Stimulated activated CD8-positive, alpha-beta memory T cell treated with anti-CD3 and anti-CD28 coated beads, Interleukin-15, amount 100 ng/mL, for 24 hours (primary cell): ENCODE measurements at places on chromosomes 7 and 10.

DNA sequence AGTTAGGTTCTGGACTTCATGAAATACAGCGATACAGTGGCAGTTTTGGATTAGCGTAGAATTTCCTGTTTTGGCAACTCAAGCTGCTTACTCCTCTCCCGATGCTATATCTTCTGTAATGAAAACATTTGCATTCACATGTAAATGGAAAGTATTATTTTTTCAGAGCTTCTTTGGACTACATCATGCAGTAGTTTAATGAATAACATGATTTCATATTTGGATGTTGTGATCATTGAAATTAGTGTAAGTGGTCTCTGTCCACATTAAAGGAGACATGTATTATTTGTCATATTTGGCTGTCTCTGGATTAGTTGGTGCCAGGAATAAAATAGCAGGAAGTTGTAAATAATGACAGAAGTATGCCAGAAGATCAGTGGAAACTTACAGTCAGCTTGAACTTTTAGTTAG is 331.6 kb downstream of the GFRA1 start:
- no peak for DNase-seq

GRCh38 chr7:152351168-152351567 is 84.6 kb downstream of the KMT2C start:
- no peak for DNase-seq

- DNase-seq = no peak
These were observed 1.1 kb upstream of the MACC1 start for GRCh38 chr7:20218279-20218678.

DNA sequence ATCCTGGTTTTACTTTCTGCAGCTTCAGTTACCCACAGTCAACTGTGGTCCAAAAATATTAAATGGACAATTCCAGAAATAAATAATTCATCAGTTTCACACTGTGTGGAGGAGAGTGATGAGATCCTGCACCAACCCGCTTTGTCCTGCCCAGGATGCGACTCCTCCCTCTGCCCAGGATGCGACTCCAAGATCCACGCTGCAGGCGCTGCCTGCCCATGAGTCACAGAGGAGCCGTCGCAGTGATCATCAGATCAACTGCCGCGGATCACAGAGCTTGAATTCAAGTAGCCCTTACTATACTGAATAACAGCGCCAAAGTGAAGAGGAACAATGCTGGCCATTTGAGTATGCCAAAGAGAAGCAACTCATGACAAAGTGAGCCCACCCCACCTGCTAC is 61.5 kb downstream of the GRB10 start:
- DNase-seq = no peak

GRCh38 chr7:35380739-35381224 is 126.9 kb upstream of the TBX20 start:
- no peak for DNase-seq

DNA sequence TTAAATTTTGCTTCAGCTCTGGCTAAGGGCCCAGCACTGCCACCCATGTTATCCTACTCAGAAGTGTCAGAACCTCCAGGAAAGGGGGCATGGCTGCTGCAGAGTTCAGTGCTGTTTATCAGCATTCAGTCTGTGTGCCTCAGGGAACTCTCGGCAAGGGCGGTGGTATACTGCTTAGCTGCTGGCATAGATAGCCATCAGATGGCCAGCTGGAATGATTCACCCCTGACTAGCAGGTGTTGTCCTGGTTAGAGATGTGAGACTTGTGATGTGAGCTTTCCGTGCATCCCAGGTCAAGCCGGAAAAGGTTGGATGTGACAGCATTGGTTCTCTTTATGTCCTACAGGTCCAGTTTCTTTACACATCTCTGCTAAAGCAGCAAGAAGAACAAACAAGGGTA is 22.1 kb downstream of the CEP55 start:
- DNase-seq = no peak

- no peak for DNase-seq
These were observed 119.3 kb upstream of the CACNA2D1 start for GRCh38 chr7:82562716-82563404.

DNA sequence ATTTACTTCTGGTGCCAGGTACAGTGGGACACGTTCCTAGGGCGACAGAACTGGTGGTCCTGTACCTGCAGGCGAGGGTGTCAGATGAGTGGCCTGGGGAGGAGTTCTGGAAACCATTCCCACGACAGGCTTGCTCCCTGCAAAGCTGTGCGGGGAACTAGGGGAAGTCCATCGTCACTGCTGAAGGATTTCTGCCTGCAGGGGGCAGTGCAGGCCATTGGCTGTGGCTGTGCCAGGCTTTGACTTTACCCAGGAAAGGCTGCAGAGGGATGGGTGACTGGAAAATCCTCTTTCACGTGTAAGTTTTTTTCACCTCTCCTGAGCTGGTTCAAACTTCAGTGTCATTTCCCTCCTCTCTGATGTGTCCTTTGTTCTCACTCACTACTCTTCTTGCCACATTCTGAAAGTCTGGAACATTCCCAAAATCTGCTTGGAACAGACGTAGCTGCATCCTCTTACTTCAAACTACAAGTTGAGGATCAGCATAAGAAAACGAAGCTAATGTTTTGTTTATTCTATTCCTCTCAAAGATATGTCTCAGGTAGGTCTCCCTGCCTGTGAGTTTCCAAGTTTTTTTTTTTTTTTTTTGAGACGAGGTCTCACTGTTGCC is 126.5 kb downstream of the SH2D4B start:
- no peak for DNase-seq
